Esophagus squamous epithelium (tissue), 5 donors: ENCODE measurements at places on chromosomes 13 and 19.
A peak's percentile ranks its signal among the peaks of the same experiment; 100 is the strongest.

DNA sequence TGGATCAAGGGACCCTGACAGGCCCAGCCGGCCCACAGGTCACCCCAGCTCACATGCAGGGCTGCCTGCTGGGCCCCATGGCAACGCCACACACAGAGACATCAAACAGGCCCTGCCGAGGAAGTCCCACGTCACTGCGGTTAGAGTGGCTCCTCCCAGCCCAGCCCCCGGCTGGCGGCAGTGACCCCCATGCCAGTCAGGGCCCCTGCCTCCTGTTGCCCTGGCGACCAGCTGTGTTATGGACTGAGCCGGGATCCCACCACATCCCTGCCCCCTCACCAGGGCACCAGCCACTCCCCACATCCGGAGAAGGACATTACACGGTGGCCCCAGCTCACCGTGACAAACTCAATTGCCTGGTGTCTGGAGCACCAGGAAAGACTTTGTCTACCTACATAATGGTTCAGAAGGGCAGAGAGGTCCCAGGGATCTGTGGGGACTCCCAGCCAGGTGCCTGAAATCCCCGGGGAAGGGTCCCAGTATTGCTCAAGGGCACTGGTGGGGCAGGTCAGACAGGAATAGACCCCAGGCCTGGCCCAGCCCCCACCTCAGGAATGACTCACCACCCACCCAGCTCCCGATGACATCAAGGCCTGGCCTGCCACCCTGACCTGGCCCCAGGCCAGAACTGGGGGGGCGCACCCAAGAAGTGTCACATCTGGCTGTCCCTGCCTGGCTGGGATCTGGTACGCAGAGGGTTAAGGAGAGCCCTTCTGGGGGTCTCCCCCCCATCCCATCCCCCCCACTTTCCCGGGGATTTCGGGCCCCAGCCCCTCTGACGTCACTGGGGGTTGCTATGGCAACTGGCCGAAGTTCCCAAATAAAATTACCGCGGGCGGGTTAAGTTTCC, 30.2 kb upstream of the NANOS3 start:
- DNase-seq, result peak; percentile 57

- no peak for DNase-seq
Observed at GRCh38 chr19:41426116-41426841, 895 bp downstream of the B3GNT8 start.

DNA sequence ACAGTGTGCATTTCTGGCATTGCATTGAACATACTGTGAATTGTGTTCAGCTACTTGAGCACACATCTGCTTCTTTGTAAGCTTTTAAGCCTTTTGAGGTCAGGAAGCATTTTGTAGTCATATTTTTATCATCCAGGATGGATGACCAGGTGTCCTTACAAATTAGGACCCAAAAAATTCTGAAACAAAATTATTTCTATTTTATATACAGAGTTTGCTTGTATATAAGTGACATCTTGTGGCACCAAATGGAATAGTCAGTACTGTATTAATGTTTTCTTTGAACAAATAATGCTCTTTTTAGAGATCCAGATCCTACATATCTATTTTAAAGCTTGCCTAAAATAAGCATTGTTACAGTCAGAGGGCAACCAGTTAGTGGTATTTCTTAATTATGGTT, 9.5 kb upstream of the SUPT20H start:
- no peak for DNase-seq

- DNase-seq, result no peak
Observed at GRCh38 chr13:58619396-58620113, 988.0 kb downstream of the PCDH17 start.

DNA sequence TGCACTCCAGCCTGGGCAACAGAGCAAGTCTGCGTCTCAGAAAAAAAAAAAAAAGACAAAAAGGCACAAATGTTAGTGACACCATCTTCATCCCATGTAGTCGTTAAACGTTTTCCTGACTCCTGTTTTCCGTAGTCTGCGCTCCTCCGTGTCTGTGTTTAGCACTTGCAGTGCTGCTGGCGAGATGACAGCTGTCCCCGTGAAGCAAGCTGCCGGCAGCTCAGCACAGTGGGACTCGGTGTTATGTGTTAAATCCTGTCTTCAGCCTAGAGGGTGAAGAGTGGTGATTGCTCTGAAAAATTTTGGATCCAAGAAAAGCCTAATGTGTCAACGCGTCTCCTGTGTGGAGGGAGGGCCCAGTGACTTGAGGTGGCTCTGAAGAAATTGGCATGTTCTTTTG, 18.4 kb downstream of the UBXN6 start:
- no peak for DNase-seq

DNA sequence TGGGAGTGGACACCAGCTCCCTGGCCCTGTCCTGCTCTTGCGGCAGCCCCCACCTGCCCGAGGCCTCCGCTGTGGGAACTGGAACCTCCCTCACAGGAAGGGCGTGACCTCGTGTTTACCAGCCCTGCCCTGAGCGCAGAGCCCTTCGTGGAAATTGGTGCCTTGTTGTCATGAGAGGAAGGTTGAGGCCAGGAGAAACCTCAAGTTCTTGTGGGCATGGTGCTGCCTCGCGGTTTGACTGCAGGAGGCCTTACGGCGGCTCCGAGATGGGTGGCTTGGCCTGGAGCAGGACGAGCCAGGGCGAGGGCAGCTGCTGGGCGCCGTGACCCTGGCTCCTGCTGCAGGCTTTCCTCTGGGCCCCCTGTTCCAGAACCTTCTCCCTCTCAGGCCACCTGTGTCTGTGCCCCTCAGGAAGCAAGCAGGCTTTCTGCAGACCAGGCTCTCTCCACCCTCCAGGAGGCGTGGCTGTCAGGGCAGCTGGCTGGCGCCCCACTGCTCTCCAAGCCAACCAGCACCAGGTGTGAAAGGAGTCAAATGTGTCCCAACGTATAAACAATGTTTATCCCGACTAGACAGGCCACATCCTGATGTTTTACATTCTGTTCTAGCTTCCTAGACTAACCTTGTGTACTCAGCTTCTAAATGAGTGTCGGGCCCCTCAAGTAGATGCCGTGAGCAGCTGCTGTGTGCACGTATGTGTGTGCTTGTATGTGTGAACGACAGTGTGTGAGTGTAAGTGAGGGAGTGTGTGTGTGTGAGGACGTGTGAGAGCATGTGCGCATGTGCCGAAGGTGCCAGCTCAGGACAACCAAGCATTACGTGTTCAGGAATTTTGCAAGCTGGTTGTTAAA, 10.4 kb upstream of the RASA3 start:
- DNase-seq, result no peak

GRCh38 chr19:29268721-29269393, 55.9 kb upstream of the UQCRFS1 start:
- no peak for DNase-seq

- no peak for DNase-seq
Observed at GRCh38 chr19:12745166-12745897, 6.3 kb upstream of the BEST2 start.

DNA sequence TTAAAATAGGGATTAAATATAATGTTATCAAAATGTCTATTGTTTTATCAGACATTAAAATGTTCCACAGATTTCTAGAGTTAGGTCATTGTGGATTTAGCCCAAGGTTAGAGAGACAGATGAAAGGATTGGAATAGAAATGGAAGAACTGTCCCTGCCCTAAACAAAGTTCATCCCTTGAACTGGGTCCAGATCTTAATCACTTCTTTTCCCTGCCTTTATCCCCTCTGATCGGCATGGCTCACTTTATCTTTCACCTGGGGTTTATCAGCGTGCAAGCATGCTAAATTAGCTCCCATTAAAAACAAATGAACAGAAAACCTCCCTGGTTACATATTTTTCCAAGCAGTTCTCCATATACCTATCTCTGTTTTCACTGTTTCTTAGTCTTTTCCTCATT, 23.4 kb upstream of the ARGLU1 start:
- no peak for DNase-seq

GRCh38 chr13:51865838-51866237, 4.1 kb downstream of the CCDC70 start:
- no peak for DNase-seq

GRCh38 chr13:101572456-101572855, 120.0 kb downstream of the ITGBL1 start:
- no peak for DNase-seq

DNA sequence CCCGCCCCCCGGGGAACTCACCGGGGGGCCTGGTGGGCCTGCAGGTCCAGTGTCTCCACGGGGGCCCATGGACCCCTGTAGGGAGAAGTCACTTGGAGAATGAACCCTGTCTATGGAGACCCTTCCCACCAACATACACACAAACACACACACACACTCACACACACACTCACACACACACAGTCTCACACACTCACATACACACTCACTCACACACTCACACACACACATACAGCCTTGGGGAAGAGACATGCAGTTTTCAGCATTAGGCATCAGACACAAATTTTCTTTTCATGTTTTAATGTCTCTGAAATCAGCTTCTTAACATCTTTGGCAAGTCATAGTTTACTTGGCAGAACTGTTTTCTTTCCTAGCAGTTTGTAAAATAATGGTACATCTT, 31.0 kb upstream of the OLFM2 start:
- DNase-seq, result no peak

DNA sequence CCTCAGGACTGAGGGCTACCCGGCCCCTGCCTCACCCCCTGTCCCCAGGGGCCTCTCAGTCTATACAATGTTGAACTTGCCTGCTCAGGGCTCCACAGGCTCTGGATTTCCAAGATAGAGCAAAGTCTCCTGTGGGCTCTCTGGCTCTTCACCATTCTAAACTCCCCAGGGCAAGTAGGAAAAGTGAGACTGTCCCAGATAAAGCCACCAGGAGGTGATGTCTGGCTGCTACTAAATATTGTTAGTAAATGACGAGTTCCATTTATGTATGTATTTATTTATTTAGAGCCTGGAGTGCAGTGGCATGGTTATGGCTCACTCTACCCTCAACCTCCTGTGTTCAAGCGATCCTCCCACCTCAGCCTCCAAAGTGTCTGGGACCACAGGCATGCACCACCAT, 73.6 kb upstream of the SIAH3 start:
- no peak for DNase-seq

- no peak for DNase-seq
Observed at GRCh38 chr19:14395262-14395661, 14.0 kb downstream of the ADGRE5 start.

DNA sequence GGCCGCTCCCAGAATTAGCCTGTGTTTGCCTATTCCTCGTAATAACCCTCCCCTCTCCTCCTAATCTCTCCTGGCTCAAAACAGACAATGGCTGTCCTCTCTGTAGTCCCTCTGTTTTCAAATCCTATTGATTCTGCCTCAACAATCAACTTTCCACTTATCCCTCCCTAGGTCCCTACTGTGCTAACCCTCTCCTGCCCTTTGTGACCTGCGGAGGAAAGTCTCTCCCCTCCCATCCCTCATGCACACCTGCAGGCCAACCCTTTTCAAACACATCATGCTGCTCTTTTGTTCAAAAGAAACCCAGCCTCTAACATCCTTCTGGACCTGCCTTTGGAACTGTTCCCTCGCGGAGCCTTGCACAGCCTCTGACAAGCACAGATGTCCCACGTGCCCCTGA, 37.3 kb downstream of the CILP2 start:
- no peak for DNase-seq

DNA sequence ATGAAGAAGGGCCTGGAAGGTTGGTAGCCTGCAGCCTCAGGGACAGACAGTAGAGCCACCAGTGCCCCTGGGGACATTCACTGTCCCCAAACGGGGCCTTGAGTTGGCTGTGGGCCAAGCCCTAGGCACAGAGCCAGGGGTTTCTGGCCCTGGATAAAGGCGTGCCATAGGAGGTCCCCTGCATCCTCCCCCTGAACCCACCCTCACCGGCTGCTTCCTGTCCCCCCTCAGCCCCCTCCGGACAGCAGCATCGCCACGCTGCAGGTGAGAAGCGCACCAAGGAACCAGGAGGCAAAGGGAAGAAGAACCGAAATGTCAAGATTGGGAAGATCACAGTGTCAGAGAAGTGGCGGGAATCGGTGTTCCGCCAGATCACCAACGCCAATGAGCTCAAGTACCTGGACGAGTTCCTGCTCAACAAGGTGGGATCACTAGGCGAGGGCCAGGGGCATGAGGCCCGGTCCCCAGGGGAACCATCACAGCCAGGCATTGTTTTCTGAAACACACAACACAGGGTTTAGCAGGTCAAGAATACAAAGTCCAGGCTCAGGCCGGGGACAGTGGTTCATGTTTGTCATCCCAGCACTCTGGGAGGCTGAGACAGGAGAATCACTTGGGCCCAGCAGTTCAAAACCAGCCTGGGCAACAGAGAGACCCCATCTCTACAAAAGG, 14.6 kb upstream of the USE1 start:
- DNase-seq, result no peak

GRCh38 chr13:73622381-73622780, 511.8 kb downstream of the KLF12 start:
- DNase-seq, result no peak

- no peak for DNase-seq
Observed at GRCh38 chr13:28037399-28037798, 48.9 kb upstream of the URAD start.

GRCh38 chr19:31351855-31352195, 2.6 kb upstream of the TSHZ3 start:
- DNase-seq, result no peak

DNA sequence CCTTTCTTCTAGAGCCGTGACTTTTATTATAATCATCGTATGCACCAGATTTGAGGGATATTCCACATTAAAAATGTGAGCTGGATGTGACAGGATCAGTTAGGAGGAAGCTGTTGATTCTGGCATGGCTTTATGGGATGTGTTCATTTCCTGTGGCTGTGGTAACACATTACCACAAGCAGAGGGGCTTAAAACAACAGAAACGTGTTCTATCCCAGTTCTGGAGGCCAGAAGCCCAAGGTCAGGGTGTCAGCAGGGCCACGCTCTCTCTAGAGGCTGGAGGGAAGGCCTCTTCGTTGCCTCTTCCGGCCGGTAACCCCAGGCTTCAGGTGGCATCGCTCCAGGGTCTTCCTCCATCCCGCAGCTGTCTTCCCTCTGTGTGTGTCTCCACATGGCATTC, 14.5 kb downstream of the MED25 start:
- no peak for DNase-seq

GRCh38 chr19:30362156-30362754, 9.9 kb upstream of the ZNF536 start:
- no peak for DNase-seq

DNA sequence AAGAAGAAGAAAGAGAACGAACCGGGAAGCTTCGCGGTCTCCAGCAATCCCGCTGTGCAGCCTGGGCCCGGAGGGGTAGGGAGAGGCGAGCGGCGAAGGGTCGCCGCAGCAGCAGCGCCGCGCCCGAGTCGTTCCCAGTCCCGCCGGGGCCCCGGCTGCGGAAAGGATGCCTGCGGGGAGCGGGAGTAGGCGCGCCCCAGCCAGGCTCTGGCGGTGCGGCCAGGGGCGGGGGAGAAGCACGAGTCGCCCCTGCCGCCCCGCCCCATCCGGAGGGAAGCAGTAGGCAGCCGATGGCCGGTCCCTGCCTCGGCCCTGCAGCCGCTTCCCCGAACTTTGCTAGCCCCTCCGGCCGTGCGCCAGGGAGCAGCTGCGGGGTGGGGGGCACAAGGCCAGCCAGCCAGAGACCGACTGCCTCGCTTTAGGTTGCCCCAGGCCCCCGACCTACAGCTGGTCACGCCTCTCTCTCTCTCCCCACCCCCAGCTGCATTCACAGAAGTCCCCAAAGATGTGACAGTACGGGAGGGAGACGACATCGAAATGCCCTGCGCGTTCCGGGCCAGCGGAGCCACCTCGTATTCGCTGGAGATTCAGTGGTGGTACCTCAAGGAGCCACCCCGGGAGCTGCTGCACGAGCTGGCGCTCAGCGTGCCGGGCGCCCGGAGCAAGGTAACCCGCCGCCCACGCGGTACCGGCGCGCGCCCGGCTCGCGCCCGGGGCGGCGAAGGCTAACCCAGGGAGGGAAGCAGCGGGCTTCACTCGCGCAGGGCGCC, 1.1 kb downstream of the VSTM2B start:
- DNase-seq, result no peak

- no peak for DNase-seq
Observed at GRCh38 chr19:14147797-14148605, 11.6 kb upstream of the ASF1B start.

- no peak for DNase-seq
Observed at GRCh38 chr19:33171916-33172359, 22.2 kb upstream of the LRP3 start.
